ENCODE measurements at places on chromosomes 2 and 18.

- no peak for DNase-seq
Observed at GRCh38 chr18:45026162-45026561, 345.5 kb downstream of the SETBP1 start.

DNA sequence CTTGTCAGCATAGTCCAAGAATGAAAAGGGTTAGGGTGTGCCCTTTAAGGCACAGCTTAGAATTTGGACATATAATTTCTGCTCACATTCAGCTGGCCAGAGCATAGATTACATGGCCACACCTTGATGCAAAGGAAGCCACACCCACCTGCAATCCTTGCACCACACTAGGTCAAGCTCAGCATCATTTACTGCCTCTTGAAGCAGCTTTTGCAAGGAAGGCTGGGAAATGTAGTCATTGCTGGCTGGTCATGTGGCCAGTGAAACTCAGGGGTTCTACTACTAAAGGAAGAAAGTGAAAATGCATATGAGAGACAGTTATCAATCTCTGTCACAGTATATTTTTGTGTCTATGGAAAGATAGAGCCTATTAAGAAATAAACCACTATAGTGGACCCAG is 159.3 kb downstream of the GFPT1 start:
- DNase-seq: no peak

DNA sequence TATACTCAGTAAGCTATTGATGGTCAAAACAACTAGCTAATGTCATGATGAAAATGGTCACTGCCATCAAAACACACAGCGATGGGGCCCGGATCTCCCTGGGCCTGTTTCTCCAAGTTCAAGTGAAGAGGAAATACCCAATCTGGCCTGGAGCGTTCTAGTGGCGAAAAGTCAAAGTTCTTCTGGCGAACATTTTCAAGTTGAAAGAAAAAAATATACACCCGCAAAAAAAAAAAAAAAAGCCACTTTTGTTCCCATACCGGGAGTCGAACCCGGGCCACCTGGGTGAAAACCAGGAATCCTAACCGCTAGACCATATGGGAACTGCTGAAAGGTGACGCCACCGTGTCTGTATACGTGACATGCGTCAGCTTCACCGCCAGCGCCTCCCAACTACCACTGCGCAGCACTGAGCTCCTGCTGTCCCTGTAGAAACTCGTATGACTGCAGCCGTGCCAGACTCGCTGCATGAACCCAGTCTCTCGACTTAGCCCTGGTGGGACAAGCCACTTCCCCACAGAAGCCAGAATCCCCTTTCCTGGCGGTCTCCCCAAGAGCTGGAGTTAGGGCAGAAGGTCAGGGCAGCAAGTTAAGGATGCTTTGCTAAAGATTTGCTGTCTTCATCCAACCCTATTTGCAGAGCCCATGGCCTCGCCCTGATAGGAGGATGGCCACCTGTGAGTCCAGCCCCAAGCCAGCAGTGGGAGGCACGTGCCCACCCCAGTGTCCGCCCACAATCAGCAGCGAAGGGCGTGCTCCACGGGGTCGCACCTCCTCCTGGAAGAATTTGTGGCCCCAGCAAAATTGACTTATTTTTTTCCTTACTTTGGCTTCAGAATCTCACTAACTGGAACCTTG is 5.6 kb upstream of the IMP4 start:
- DNase-seq: no peak

DNA sequence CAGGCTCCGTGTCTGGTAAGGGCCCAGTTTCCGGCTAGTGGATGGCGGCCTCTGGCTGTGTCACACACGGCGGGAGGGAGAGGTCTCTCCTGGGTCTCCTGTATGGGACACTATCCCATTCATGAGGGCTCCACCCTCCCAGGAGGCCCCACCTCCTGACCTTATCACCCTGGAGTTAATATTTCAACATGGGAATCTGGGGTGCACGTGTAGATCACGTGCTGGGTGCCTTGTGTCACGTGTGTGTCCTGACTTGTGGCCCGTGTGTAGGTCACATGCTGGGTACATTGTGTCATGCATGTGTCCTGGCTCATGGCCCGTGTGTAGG is 9.9 kb downstream of the NEU4 start:
- no peak for DNase-seq

All from KG1 (cell line).